ENCODE measurements at places on chromosomes 7 and 10. TPM values are rescaled to one million over a fixed set of nuclear protein-coding genes. Genes with fewer than 3 reads are reported as not detected.

Gene NPC1L1
- not detected for total RNA-seq

Gene TAS2R4
- total RNA-seq = 0.60 TPM

GRCh38 chr7:133950855-133951254, 176.3 kb upstream of the LRGUK start:
- H3K36me3 ChIP-seq = no peaks in the 10 kb centered on the region
- H3K4me1 ChIP-seq = no peaks in the 10 kb centered on the region
- H3K27ac ChIP-seq = no peak overlapping the region
- no peak overlapping the region for H3K4me3 ChIP-seq
- no peak for DNase-seq

Gene ICA1
- total RNA-seq = 4.1 TPM

DNA sequence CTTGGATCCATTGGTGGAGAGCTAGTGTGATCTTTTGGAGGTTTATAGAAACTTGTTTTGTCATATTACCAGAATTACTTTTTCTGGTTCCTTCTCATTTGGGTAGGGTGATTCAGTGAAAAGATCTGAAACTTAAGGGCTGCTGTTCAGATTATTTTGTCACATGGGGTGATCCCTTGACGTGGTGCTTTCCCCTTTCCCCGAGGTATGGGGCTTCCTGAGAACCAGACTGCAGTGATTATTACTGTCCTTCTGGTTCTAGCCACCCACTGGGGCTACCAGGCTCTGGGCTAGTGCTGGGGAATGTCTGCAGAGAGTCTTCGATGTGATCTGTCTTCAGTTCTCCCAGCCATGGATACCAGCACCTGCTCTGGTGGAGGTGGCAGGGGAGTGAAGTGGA, 1030.0 kb downstream of the GRM8 start:
- H3K36me3 ChIP-seq = no peaks in the 10 kb centered on the region
- no peak for DNase-seq
- no peak overlapping the region for H3K4me3 ChIP-seq
- H3K4me1 ChIP-seq = no peaks in the 10 kb centered on the region

Gene MSS51
- 29.4 TPM for total RNA-seq

Gene CCDC172
- not detected for total RNA-seq

Gene RGS10
- total RNA-seq = 5.7 TPM

Gene ARHGAP19
- 1.8 TPM for total RNA-seq

- H3K4me3 ChIP-seq = no peak overlapping the region
- H3K27me3 ChIP-seq = no peaks in the 10 kb centered on the region
- H3K4me1 ChIP-seq = no peaks in the 10 kb centered on the region
- H3K27ac ChIP-seq = no peak overlapping the region
- DNase-seq = no peak
- H3K36me3 ChIP-seq = no peaks in the 10 kb centered on the region
These were observed 45.2 kb downstream of the DIP2C start for GRCh38 chr10:644076-644942.

Gene ING3
- total RNA-seq = 9.5 TPM

DNA sequence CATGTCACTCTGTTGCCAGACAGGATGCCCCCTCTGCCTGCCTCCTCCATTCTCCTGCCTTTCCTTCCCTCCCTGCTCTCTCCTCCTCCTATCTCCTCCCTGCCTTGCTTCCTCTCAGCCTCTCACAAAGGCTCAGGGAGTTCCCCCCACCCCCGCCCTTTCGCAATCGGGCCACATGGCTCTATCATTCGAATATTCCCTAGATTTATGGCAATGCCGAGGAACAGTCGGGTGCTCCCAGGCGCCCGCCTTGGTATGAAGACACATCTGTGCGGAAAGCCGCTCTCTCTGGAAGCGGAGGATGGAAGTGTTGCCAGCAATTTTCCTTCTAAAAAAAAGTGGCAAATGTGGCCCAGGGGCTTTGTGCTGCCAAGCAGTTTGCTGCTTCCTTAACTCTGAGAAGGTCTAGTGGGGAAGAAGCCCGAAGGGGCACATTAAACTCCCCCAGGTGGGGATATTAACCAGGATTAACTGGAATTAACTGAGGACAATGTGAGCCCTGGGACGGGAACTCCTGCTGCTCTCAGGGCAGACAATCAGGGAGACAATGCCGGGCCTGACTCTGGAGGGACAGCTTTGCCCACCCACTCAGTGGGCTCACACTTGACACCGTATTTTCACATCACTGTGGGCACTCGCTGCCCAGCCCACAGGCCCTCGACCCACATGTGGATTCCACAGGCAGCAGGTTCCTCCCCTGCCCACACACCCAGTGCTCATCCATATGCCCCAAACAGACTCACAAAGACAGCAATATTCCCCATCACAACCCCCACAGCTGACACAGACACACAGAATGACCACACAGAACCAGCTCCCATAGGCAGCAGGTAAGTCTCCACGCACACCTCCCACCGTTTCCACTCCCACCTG, 88.4 kb upstream of the SMNDC1 start:
- no peaks in the 10 kb centered on the region for H3K36me3 ChIP-seq
- H3K27me3 ChIP-seq = no peaks in the 10 kb centered on the region
- H3K4me1 ChIP-seq = no peaks in the 10 kb centered on the region
- no peak overlapping the region for H3K27ac ChIP-seq
- peak; percentile 52 for DNase-seq

Gene CHCHD2
- total RNA-seq = 480 TPM

Gene LIPJ
- 0.30 TPM for total RNA-seq

Gene RBM33
- total RNA-seq = 46.0 TPM

GRCh38 chr10:87619705-87620104, 40.0 kb upstream of the PAPSS2 start:
- no peak overlapping the region for H3K27ac ChIP-seq
- no peak for DNase-seq
- no peaks in the 10 kb centered on the region for H3K4me1 ChIP-seq
- H3K36me3 ChIP-seq = no peaks in the 10 kb centered on the region
- no peak overlapping the region for H3K4me3 ChIP-seq

GRCh38 chr7:25503306-25503705, 275.0 kb upstream of the NPVF start:
- no peak for DNase-seq
- no peak overlapping the region for H3K27ac ChIP-seq
- H3K4me3 ChIP-seq = no peak overlapping the region
- no peaks in the 10 kb centered on the region for H3K4me1 ChIP-seq

- H3K27me3 ChIP-seq = no peaks in the 10 kb centered on the region
- DNase-seq = peak; percentile 56
- H3K27ac ChIP-seq = no peak overlapping the region
- H3K4me3 ChIP-seq = no peak overlapping the region
- no peaks in the 10 kb centered on the region for H3K36me3 ChIP-seq
These were observed 53.5 kb downstream of the AOAH start for GRCh38 chr7:36670585-36671431.

DNA sequence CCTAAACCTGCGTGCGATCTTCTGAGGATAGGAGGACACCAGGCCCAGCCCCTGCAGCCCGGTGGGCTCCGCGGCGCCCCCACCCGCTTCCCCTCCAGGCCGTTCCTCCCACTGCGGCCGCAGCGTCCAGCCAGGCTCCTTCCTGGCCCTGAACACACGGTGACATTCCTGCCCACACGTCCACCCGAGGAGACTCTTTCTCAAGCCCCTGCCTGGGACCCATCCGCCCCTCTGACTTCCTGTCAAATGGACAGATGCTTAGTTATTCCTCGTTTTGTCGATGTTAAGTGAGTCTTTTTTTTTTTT, 32.4 kb upstream of the RNF32 start:
- no peaks in the 10 kb centered on the region for H3K4me1 ChIP-seq
- no peak for DNase-seq

- DNase-seq = no peak
- H3K4me1 ChIP-seq = peaks cover 24% of the 10 kb centered on the region
- no peaks in the 10 kb centered on the region for H3K27me3 ChIP-seq
- no peak overlapping the region for H3K27ac ChIP-seq
These were observed 94.6 kb upstream of the BTBD16 start for GRCh38 chr10:122176232-122177213.

DNA sequence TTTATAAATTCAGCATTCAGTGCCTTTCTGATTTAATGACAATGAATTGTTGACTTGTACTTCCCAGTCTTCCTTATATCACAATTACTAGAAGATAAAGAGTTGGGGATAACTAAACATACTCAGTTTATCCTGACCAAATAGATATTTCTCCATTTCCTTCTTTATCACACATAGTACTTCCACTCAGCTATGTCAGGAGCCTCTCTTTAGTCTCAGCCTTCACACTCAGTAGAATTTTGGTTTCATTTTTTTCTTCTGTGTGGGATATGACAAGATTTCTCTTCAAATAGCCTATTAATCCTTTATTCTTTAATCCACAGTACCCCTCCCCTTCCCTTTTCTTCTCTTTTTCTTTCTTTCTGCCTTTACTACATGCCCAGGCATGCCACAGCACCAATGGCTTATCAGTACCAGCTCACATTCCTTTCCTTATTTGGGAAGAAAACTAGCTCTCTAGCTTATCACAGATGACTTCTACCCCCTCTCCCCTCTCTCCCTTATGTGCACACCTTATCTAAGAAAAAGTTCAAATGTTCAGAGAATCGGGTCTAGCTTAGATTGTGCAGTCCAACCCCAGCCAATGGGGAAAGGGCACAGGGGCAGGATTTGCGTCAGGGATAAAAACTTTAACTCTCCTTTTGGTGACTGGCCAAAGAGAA, 109.0 kb downstream of the PHF14 start:
- H3K4me1 ChIP-seq = no peaks in the 10 kb centered on the region
- H3K27ac ChIP-seq = no peak overlapping the region
- H3K4me3 ChIP-seq = no peak overlapping the region
- H3K36me3 ChIP-seq = no peaks in the 10 kb centered on the region

GRCh38 chr10:113086282-113086681, 136.2 kb downstream of the TCF7L2 start:
- no peaks in the 10 kb centered on the region for H3K4me1 ChIP-seq
- H3K27ac ChIP-seq = no peak overlapping the region
- no peaks in the 10 kb centered on the region for H3K36me3 ChIP-seq
- no peaks in the 10 kb centered on the region for H3K27me3 ChIP-seq
- H3K4me3 ChIP-seq = no peak overlapping the region

- H3K4me1 ChIP-seq = no peaks in the 10 kb centered on the region
- H3K36me3 ChIP-seq = no peaks in the 10 kb centered on the region
These were observed 64.8 kb upstream of the PLPP4 start for GRCh38 chr10:120392245-120392644.

GRCh38 chr7:82441669-82442478, 1.7 kb downstream of the CACNA2D1 start:
- H3K4me3 ChIP-seq = peak overlapping the region; percentile 79
- H3K27ac ChIP-seq = peak overlapping the region; percentile 99
- peaks cover 49% of the 10 kb centered on the region for H3K4me1 ChIP-seq
- no peak for DNase-seq

DNA sequence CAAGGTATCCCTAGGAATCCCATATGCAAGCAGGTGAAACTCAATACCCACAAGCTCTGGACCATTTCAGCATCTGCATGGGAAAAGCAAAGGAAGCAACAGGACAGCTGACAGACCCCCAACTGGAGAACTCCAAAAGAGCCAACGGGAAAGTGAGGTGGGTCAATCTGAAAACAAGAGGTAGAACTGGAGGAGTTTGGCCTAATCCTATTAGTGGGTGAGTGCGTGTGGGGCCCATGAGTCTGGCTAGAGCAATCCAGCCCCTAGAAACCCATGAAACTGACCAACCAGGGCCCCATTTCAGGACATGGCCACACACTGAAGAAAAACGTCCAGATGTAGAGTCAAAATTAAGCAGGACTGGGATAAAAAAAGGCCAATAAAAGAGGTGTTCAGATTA, 26.6 kb upstream of the WNT8B start:
- H3K27me3 ChIP-seq = no peaks in the 10 kb centered on the region
- peaks cover 8% of the 10 kb centered on the region for H3K4me1 ChIP-seq
- no peak overlapping the region for H3K27ac ChIP-seq
- H3K4me3 ChIP-seq = no peak overlapping the region
- DNase-seq = no peak

- H3K4me3 ChIP-seq = peak overlapping the region; percentile 68
- H3K36me3 ChIP-seq = no peaks in the 10 kb centered on the region
- peaks cover 8% of the 10 kb centered on the region for H3K4me1 ChIP-seq
- no peaks in the 10 kb centered on the region for H3K27me3 ChIP-seq
- DNase-seq = peak; percentile 47
- H3K27ac ChIP-seq = no peak overlapping the region
These were observed 16.1 kb downstream of the MYO1G start for GRCh38 chr7:44962483-44963251.

Gene SKIDA1
- 0.79 TPM for total RNA-seq

DNA sequence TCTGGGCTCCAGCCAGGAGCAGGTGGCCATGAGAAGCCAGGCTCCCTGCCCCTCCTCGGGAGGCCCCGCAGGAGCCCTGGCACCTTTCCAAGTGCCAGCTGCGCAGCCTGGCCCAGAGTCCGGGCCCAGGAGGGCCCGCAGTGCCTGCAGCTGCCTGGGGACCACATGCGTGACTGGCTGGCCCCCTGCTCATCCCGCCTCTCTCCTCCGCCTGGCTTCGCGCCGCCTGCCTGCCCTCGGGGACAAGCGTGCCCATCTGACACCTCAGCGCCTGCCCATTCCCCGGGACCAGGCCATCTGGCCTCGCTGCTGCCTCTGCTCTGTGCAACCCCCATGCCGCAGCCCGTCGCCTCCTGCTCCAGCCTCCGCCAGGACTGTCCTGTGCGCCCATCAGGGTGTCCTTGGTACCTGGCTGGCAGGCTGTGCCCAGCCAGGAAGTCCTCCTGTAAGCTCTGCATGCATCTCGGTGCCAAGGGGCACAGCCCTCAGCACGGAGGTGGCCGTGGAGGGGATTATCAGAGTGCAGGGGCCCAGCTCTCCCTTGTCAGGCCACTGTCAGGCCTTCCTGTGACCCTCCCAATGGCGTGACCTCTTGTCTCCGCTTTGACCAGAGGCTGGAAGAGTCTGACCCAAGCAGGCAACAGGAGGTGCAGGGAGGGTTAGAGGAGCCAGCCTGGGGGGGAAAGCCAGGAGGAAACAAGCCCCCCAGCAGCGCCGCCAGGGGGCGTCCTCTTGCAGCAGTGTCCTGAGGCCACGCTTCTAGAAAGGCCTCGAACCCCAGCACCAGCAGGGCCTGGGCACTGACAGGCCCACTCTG, 50.5 kb downstream of the TMEM209 start:
- H3K4me1 ChIP-seq = peaks cover 5% of the 10 kb centered on the region
- H3K27ac ChIP-seq = no peak overlapping the region
- no peaks in the 10 kb centered on the region for H3K36me3 ChIP-seq
- H3K4me3 ChIP-seq = peak overlapping the region; percentile 11
- no peaks in the 10 kb centered on the region for H3K27me3 ChIP-seq
- DNase-seq = peak; percentile 70

Gene KCP
- 0.34 TPM for total RNA-seq

DNA sequence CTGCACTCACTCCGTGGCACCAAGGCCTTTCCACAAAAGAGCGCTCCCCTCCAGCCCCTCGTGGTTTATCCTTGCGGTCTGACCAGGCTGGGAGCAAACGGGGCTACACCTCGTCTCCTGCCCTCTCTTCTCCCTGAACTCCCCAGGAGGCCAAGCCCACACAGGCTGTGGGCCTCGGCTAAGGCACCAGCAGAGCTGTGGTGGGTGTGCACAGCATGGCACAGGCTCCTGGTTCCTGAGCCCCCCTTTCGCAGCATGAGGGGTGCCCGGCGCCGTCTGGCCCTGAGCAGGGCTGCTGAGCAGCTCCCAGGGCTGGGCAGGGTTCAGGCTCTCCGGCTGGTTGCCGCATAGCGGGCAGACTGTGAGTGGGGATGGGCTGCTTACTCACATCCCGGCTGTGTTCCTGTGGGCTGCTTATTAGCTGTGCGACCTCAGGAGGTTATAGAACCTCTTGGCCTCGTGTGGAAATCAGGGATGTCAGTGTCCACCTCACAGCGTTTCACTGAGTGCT, 90.4 kb downstream of the ZMIZ1 start:
- no peaks in the 10 kb centered on the region for H3K36me3 ChIP-seq
- no peaks in the 10 kb centered on the region for H3K27me3 ChIP-seq
- no peak overlapping the region for H3K4me3 ChIP-seq
- DNase-seq = peak; percentile 64

Gene SRGN
- 27.8 TPM for total RNA-seq

Measured in psoas muscle (tissue), 8 donors.